ENCODE measurements at places on chromosomes 7 and 10.

DNA sequence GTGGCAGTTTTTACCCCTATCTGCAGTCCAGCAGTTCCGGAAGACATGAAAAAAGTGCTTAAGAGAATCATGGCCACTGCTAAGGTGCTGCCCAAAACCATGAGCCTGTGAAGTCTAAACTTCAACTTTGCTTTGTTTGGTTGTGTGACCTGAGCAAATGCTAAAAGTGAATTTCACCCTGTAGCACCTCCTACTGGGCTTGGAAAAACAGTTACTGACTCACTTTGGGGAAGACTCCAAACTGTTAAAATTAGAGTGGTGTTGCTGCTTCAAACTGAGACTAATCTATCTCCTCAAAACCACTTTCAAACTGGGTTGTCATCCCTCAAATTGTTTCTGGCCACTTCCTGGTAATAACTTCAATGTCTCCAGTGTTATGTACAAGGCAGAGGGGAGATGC, 21.3 kb downstream of the MKX start:
- DNase-seq, result no peak

- no peak for DNase-seq
These were observed 3.9 kb downstream of the CARD11 start for GRCh38 chr7:3039787-3040186.

DNA sequence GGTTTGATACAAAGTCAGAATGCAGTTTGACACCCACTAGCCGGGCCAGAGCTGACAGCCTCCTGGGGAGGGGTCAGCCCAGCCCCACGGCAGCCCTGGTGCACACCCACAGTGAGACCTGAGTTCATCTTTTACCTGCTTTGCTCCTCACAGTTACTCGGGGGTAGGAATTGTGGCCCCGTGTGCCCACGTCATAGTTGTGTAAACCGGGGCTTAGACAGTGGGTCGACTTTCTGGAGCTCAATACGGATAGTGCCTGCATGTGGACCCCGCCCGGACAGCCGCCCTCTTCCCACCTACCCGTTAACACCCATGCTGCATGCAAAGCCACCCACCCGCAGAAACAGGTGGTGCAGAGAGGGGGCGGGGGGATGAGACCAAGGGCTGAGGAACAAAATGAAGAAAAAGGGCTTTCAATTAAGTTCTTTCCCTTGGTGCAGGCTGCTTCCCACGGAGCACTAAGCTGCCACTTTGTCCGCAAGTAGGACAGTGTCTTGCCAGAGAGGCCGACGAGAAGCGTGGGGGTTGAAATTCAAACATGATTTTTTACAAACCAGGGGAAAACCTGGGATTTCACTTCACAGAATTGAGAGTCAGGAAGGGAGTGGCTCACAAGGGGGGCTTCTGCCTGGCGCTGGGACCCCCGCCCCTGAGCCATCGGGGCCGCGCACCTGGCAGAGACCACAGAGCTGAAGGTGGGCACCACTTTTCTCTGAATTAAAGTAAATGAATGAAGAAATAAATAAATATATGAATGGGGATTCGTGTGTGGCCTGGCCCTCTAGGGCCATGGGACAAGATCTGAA, 24.6 kb upstream of the FOXL3 start:
- no peak for DNase-seq

- DNase-seq, result no peak
These were observed 36.5 kb upstream of the SCIN start for GRCh38 chr7:12534046-12534445.

- DNase-seq, result no peak
These were observed 156.4 kb upstream of the MDFIC start for GRCh38 chr7:114765331-114766040.

DNA sequence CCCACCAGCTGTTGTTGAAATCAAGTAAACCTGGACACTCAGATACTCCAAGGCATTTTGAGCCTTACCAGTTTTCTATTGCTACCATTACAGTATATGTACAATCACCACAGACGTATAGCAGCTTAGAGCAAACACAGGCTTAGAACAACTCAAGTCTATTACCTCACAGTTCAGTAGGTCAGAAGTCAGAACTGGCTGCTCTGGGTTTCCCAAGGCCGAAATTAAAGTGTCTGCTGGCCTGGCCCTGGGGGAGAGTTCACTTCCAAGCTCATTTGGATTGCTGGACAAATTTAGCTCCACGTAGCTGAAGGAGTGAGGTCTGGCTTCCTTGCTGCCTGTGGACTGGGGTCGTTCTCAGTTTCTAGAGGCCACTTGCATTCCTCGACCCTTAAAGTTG, 260.1 kb upstream of the LRRN3 start:
- DNase-seq, result no peak

DNA sequence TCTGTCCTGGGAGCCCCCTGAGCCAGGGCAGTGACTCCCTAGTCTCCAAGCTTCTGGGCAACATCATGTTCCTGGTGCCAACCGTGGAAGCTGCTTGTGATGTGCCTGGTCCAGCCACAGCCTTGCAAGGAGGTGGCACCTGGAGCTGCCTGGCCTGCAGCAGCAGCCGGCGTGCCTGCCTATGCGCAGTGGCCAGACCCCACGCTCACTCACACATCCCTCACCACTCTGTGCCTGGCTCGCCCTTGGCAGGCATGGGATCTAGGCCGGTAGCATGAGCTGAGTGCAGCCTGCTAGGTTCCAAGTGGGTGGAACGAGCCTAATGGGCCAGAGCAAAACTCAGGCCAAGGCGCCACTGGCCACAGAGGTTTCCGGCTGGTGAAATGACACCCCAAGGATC, 184.0 kb downstream of the ZNF438 start:
- no peak for DNase-seq

DNA sequence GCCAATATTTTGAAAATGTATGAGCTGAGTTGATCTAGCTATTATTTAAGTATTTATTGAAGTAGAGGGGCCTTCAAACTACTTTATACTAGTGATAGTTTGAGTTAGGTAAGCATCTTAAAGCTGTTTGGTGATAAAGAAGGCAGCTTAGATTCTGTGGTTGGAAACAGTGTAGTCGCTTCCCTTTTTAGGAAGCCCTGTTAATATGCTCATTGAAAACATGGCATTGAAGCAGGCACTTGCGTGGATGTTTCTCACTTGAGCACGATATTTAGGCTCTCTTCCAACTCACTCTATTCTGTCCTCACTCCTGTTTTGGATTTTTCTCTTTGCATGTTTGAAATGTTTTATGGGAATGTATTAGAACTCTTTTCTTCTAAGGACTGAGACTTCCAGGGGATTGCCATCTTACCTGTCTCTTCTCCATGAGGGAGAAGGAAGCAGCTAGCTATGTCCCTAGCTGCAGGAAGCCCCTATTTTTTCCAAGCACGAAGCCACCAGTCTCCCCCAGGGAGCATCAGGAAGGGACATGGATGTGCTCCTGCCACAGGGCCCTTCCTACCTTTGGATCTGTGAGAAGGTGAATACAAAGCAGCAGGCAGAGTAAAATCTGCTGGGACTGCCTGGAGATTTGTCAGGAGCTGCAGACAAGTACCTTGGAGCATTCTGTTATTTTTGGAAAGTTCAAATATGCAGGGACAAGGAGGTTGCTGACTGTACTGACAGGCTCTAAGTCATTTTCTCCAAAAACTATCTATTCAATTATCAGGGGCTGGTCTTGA, 22.0 kb upstream of the BMPR1A start:
- DNase-seq, result no peak

GRCh38 chr7:69095649-69096048, 502.6 kb upstream of the AUTS2 start:
- DNase-seq, result no peak

- peak; percentile 79 for DNase-seq
These were observed 5.1 kb downstream of the LDB1 start for GRCh38 chr10:102114861-102115618.

DNA sequence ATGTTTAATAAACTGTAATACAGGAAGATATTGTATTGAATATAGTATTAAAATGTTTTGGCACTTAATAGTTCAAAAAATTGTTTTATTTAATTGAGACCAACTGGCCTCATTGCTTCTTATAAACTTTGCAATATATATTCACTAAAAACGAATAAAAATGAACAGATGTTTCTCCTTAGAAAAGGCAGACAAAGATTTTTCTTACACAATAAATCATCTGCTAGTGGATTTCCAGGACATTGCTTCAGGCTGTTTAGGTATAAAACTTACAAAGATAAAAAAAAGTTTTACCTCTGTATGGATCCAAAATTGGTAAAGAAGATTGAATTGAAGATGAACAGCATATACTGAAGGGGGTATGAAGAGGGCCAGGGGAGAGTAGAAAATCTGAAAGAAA, 143.6 kb downstream of the AGMO start:
- no peak for DNase-seq

DNA sequence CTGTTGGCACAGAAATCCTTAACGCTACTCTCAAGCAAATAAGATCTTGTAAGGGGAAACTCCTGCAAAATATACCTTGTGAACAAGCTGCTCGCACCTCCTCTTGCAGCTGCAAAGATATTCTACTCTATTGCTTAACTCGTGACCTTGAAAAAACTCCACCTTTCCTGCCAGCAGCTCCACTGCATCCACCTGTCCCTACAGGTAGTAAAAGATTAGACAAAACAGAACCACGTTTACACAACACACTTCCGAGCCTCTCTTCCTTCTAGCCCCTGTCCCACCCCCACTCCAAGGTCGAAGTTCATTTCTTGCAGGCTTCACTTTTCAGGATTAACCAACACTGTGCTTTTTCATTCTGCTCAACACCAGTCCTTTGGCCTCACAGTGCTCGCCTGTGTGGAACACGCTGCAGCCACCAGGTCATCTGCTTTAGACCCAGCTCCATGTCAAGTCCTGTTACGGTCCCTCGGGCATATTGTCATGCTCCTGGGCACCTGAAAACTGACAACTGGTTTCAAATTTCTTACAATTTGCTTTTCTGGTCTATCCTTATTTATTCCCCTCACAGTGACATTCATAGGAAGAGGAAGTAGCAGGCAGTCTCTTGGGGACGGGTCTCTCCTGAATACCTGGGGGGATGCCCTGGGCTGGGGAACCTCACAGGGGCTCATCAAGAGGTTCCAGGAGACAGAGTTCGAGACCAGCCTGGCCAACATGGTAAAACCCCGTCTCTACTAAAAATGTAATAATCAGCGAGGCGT, 165.8 kb upstream of the KLF14 start:
- DNase-seq, result no peak

GRCh38 chr10:11610826-11611247, 613 bp downstream of the USP6NL start:
- peak; percentile 22 for DNase-seq

- peak; percentile 89 for DNase-seq
These were observed 59.0 kb upstream of the SORCS3 start for GRCh38 chr10:104581884-104582601.

- peak; percentile 76 for DNase-seq
These were observed 32.9 kb upstream of the KMT2E start for GRCh38 chr7:104980841-104981671.

GRCh38 chr7:64621656-64622055, 44.3 kb upstream of the ZNF107 start:
- DNase-seq, result no peak

- no peak for DNase-seq
These were observed 131.3 kb upstream of the PRKCQ start for GRCh38 chr10:6711408-6711841.

DNA sequence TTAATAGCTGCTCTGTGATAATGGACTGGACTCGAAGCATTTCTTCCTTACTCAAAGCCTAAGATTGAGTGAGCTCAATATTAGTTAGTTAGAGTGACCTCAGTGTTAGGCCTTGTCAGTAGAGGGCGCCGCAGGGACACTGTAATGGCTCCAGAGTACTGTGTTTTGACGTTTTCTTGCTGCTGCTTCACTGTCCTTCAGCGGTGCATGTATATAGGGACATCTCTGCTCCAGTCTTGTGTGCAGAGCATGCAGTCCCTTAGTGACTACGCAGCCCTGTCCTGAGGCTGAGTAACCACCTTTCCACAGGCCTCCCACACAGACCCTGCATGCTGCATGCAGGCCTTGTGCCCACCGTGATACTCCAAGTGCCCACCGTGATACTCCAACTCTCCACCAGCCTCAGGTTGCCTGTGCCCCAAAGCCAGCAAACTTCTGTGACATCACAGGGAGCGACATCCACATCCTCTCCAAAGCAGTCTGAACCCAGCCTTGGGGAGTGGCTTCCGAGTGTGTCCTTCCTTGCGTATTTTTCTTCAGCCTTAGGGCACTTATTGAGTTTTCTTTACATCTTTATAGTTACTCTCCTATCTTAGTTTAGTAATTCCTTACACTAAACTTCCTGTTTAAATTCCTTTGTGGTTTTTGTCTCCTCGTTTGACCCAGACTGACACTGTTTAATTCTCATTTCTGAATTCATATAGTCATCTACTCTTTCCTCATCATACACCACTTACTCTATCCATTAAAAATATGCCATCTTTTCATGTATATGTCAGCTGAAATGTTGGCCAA, 118.2 kb downstream of the JAZF1 start:
- DNase-seq, result peak; percentile 33

DNA sequence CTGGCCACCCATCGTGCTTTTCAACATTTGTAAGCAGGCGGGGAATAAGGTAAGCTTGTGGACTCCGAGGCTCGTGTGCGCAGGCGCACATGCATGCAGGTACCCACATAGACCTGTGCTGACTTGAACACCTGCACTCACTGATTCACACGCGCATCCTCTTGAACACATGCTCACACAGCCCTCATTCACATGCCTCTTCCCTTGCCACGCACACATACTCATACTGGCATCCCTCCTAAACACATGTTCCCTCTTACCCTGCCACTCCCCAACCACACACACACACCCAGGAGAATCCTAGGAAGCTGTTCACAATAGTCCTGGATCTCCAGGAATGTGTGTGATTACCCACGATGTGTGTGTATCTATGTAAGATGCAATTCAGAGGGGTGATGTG, 44.1 kb upstream of the LBX1 start:
- no peak for DNase-seq

DNA sequence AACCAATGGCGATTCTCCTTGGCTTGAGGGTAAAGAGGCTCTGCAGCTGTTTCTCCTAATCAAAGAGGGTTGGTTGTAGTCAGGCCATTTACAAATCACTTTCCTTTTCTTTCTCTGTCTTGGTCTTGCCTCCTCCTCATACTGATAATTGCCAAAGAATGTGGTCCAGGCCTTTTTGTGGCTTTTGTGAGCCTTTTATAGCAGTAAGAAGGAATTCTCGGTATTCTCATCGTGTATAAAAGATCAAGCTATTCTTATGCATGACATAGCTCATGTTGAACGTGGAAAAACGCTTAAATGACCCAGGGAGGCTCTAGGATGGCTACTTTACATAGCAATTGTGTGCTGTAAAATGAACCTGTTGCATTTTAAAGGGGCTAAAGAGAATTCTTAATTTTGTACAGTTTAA, 62.6 kb downstream of the RBM20 start:
- DNase-seq, result peak; percentile 79

Data from HT1080 (cell line).